Left renal cortex interstitium (tissue), 4 donors: ENCODE measurements at places on chromosomes 3 and 15. TPM values are rescaled to one million over a fixed set of nuclear protein-coding genes. Genes with fewer than 3 reads are reported as not detected.
A peak's percentile ranks its signal among the peaks of the same experiment; 100 is the strongest.

SGO1 gene
- 10.1 TPM for polyA plus RNA-seq

SLC12A1 gene
- polyA plus RNA-seq, result 405 TPM

TRANK1 gene
- polyA plus RNA-seq, result 5.4 TPM

PHLDB2 gene
- polyA plus RNA-seq, result 80.3 TPM

KLHL24 gene
- 48.9 TPM for polyA plus RNA-seq

DNA sequence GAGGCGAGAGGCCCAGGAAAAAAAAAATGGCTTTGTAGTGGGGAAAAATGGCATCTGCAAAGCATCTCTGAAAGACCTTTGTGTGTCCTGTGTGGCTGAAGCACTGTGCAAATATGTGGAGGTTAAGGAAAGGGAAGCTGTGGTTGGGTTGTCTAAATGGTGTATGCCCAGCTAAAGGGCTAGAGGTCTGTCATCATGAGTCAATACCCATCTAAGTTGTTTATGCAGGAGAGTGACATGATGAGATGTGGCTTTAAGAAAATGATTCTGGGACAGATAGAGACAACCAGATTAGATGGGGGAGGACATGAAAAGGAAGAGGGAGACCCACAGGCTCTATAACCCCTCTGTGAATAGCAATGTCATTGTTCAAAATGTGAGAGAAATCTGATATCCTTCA is 280.7 kb downstream of the MFSD1 start:
- DNase-seq, result no peak

DNA sequence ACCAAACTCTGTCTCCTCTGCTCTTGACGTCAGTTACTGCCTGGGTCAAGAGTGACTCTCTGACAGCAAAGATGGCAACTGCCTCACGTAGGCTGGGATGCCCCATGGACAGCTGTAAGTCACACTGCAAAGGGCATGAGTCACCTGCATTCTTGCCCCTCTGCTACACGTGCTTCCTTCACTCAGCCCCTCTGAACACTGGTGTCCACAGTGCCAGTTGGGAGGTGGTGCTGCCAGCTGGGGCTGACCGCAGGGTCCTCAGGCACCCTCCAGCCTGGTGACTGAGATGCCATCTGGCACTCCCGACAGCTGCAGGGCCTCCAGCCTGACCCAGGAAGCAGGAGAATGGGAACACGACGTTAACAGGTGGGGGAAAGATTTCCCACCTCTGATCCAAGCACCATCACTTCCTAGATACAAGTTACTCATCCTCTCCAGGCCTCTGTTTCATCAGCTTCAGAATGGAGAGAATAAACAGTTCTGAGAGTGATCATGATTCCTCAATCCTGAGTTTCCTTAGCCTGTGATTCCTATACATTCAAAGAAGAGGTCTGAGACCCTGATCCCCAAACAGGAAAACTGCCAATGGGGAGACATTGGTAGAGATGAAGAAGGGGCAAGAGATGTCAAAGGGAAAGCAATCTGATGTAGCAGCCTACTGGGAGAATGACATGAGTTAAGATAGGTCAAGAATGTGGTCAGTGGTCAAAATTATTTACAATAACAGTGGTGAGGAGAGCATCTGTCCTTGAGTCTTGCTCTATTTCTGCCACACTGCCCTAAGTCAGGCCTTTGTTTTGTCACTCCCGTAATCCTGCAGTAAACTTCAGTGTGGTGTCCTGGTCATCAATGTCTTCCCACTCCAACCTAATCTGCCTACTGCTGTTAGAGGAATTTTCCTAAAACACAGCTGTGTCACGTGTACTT is 86.1 kb upstream of the BCL6 start:
- DNase-seq, result no peak

DNA sequence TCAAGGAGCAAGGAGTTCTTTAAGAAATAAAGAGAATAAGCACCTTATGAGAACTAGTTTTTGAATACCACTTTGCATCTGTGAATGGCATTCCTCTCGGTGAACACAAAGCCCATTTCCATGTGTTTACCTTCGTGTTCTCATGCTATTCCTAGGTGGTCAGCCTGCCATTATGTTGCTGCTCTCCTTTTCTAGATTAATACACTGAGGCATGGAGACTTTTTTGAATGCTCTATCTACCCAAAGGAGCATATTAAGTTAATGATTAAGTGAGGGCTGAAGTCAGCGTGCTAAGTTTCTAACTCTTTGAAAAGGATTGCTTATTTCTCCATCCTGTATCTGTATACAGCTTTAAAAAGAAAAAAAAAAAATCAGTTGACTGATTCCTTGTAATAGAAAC is 394.5 kb downstream of the MECOM start:
- DNase-seq, result no peak

DNA sequence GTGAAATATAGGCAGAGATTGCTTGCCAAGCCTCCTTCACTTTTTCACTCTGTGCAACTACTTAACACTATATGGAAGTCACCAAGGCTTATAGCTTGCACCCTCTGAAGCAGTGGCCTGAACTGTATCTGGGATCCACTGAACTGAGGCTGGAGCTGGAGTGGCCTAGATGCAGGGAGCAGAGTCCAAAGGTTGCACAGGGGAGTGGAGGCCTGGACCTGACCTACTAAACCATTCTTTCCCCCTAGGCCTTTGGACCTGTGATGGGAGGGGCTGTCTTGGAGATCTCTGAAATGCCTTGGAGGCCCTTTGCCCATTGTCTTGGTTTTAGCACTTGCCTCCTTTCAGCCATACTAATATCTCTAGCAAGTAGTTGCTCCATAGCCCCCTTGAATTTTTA is 57.5 kb downstream of the P2RY1 start:
- no peak for DNase-seq

DNA sequence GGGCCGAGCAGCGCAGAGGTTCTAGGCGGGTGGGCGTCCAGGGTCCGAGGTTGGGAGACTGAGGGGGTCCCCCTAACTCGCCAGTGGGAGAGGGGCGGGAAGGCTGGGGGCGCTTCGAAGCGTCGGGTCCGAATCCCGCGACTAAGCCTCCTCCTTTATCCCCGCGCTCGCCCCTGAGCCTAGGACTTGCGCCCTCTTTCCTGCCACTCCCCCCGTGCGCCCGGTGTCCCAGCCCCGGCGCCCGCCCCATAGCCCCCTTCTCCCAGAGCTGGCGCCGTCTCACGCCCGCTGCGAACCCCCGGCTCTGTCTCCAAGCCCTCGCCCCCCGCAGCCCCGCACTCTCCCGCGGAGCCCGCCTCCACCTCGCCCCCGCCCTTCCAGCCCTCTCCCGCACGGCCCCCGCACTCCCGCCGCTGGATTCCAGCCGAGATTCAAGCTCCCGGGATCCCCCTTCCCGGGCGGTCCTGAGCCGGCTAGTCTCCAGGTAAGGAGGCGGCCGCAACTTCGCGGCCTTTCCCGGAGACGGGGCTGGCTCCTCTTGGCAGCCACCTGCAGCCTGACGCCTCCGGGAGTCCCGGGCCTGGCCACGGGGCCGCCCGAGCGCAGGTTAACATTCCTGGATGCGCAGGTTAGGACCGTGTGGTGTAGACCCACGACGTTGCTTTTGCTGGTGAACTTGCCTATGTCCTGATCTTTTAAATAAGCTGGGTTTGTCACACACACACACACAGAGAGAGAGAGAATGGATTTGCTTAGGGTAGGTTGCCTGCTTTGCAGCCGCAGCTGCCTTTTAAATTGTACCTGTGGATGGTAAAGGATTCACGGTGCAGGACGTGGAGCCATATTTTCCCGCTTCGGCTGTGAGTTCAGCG is 563 bp downstream of the PXYLP1 start:
- peak; percentile 26 for DNase-seq

DNA sequence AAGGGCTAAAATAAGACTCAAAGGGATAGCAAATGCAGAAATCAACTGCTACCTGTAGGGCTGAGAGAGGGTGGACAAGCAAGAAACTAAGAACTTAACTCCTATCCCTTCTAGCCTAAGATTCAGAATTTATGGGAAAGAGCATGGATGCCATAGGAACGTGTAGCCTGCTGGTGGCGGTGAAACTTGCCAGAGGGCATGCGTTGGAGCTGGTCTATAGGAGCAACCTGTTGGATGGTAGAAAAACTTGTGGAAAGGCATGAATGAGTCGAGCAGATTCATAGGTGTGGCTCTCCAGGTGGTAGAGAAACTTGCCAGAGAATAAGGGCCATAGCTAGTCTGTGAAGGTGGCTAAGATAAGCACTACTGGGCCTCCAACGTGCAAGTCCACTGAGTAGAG is 137.2 kb downstream of the DOCK3 start:
- DNase-seq, result no peak

- DNase-seq, result no peak
These were observed 31.2 kb downstream of the DPH6 start for GRCh38 chr15:35514759-35515158.

- DNase-seq, result no peak
These were observed 528.7 kb downstream of the ZIC1 start for GRCh38 chr3:147937891-147938290.

GRCh38 chr3:11438646-11439045 is 166.4 kb downstream of the ATG7 start:
- no peak for DNase-seq

- DNase-seq, result no peak
These were observed 140.9 kb downstream of the CHSY1 start for GRCh38 chr15:101110681-101111569.

DNA sequence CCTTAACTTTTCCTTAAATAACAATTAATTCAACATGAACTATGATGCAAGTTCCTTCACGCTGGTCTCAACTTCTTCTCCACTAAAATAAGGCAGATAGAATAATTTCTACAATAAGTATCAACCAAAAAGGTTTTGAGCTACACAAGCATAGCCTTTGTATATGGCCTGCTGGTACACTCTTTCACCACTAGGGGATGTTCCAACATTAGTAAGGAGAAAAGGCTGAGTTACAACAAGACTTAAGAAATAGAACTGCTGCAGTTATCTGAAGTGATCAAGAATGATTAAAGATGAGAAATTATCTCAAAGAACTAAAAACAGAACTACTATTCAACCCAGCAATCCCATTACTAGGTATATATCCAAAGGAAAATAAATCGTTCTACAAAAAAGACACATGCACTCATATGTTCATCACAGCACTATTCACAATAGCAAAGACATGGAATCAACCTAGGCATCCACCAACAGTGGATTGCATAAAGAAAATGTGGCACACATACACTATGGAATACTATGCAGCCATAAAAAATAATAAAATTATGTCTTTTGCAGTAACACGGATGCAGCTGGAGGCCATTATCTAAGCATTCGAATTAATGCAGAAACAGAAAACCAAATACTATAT is 14.4 kb downstream of the ATP13A3 start:
- DNase-seq, result no peak

DNA sequence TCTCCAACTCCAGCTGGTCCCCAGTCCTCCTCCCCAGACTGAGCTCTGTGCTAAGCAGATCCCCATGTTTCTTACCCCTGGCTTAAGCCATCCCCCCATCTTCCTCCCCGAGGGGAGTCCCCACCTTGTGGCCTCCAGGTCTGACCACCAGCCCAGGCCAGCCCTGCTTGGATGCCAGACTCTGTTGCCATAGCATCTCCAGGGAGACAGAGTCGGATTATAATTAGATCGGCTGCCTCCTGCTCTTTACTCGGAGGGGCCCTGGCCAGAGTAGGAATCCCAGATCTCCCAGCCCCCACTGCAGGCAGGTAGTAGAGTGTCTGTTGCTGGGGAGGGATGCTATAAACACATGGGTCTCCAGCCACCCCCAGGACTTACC is 2.4 kb downstream of the KLHDC8B start:
- DNase-seq, result no peak

- no peak for DNase-seq
These were observed 30.6 kb downstream of the TKT start for GRCh38 chr3:53225181-53225580.

DNA sequence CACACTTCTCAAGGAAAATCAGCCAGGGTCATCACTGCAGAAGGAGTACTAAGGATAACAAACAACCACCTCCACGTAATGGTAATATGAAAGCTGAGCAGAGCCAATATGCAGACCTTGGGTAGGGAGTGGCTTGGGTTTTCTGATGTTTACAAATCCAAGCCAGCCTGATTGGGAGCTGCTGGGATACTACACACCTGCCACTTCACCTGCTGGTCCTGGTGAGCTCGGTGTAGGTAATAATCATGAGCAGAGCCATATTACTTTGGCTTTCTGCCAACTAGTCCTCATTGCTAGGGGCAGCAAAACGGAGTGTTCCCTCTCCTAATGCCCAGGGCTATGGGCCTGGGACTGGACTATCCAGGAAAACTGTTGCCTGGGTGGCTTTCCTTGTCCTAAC is 433.5 kb upstream of the PPP2R3A start:
- DNase-seq, result no peak

- DNase-seq, result no peak
These were observed 353.8 kb downstream of the ROBO1 start for GRCh38 chr3:79414035-79414434.
